ENCODE measurements at places on chromosomes 7 and 10.
A peak's percentile ranks its signal among the peaks of the same experiment; 100 is the strongest.

DNA sequence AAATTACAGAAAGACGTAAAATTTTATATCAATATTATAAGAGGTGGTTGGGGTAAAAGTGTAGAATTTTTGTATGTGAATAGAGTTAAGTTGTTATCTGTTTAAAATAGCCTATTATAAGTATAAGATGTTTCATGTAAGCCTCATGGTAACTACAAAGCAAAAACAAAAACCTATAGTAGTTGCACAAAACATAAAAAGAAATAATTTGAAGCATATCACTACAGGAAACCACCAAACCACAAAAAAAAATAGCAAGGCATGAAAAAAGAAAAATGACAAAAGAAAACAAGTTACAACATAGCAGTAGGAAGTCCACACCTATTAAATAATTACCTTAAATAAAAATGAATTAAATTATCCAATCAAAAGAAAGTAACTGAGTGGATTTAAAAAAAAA lies 12.4 kb upstream of the GSTK1 start:
- no peaks in the 10 kb centered on the region for H3K4me1 ChIP-seq
- no peak overlapping the region for H3K27ac ChIP-seq
- DNase-seq = peak; percentile 46
- no peak overlapping the region for H3K4me3 ChIP-seq

DNA sequence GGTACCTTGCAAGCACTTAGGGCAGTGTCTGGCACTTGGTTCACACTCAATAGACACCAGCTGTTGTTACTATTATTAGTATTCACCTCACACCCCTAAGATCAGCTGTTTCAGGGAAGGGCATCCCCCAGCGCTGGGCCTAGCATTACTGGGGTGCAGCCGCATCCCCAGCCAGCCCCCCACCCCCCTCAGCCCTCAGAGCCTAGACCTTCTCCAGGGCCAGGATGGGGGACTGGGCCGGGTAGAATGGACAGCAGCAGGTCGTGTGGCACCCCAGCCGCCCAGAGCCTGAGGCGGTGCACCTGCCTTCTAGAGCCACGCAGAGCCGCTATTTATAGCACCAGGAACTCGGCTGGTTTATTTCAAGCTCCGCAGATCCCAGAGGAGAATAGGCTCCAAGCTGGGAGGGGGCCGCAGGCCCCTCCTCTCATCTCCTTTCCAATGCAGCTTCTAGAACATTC lies 60.5 kb downstream of the GTF2IRD1 start:
- H3K36me3 ChIP-seq = peaks cover 48% of the 10 kb centered on the region
- no peaks in the 10 kb centered on the region for H3K4me1 ChIP-seq
- no peak for DNase-seq

GRCh38 chr10:62352356-62352970 lies 21.7 kb upstream of the ZNF365 start:
- H3K4me3 ChIP-seq = no peak overlapping the region
- no peak overlapping the region for H3K27ac ChIP-seq
- DNase-seq = no peak
- H3K4me1 ChIP-seq = no peaks in the 10 kb centered on the region
- H3K36me3 ChIP-seq = no peaks in the 10 kb centered on the region

DNA sequence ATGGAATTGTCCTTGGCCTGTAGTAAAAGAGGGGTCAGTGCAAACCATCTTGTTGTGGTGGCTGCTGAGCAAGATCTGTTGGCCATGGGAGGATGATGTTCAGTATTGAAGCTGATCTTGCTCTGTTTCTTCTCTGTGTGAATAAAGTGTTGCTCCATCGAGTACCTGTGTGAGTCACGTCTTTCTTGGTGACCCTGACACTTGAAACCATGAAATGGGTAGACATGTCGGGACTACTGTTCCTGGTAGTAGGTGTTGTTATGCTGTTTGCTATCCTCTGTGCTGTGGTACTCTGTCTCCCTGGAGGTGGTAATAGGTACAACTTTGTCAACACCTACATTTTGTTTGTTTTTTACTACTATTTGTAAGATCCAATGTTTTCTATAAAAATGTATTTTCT lies 330.6 kb downstream of the MDFIC start:
- no peak for DNase-seq
- H3K4me1 ChIP-seq = no peaks in the 10 kb centered on the region
- H3K4me3 ChIP-seq = no peak overlapping the region
- H3K27ac ChIP-seq = no peak overlapping the region
- no peaks in the 10 kb centered on the region for H3K36me3 ChIP-seq

GRCh38 chr7:19526639-19527038 lies 182.2 kb downstream of the POLR1F start:
- H3K36me3 ChIP-seq = no peaks in the 10 kb centered on the region
- no peak overlapping the region for H3K27ac ChIP-seq
- H3K4me3 ChIP-seq = no peak overlapping the region
- no peaks in the 10 kb centered on the region for H3K4me1 ChIP-seq
- H3K27me3 ChIP-seq = no peaks in the 10 kb centered on the region

Data from A673 (cell line).